Stimulated activated CD4-positive, alpha-beta T cell treated with anti-CD3 and anti-CD28 coated beads, Interleukin-1b, Interleukin-23, amount 100 ng/mL, for 1 hour (primary cell): ENCODE measurements at places on chromosomes 5 and 9.

GRCh38 chr5:1542781-1543180 lies 19.0 kb upstream of the LPCAT1 start:
- DNase-seq, result no peak

GRCh38 chr5:82673057-82673809 lies 395.1 kb upstream of the RPS23 start:
- DNase-seq, result no peak

DNA sequence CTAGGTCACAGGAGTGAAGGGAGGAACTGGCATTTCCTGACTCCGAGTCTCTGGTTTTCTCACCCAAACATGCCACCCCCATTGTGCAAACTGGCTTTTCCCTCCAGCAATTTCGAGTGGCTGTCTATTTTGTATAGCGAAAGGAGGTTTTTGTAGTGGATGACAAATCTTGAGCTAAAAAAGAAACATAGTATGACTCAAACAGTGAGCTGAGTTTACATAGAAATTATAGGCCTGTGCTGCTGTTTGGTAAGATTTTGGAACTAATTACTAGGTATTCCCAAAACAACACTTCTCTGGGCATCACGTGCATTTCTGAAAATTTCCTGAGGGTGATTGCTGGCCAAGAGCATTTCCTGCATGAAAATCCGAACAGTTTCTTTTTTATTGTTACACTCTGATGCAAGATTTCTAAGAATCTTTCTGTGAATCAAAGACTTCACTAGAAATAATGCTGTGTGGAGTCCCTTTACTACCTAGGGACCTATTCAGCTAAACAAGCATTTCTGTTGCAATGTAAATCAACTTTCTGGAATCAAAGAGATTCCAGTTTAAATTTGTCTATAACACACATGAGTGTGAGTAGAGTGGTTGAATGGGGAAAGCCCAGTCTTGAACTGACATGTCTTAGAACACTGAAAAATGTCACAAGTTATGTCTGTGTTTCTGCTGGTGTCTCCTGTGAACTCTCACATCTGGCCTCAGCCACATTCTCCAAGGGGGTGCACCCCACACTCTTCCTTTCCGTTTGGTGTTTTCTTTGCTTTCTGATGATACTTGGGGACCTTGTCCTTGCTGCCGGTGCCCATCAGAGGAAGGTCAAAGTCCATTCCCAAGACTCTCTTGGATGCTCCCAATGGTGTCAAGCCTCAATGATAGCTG lies 33.3 kb upstream of the DAPK1 start:
- no peak for DNase-seq

DNA sequence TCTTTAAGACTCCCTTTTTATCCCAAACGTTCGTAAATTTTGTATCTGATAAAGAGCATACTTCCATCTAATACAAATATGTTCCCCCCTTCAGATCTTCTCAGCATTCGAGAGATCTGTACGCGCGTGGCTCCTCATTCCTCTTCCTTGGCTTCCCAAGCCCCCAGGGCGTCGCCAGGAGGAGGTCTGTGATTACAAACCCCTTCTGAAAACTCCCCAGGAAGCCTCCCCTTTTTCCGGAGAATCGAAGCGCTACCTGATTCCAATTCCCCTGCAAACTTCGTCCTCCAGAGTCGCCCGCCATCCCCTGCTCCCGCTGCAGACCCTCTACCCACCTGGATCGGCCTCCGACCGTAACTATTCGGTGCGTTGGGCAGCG lies 19.9 kb downstream of the CDKN2A start:
- no peak for DNase-seq

DNA sequence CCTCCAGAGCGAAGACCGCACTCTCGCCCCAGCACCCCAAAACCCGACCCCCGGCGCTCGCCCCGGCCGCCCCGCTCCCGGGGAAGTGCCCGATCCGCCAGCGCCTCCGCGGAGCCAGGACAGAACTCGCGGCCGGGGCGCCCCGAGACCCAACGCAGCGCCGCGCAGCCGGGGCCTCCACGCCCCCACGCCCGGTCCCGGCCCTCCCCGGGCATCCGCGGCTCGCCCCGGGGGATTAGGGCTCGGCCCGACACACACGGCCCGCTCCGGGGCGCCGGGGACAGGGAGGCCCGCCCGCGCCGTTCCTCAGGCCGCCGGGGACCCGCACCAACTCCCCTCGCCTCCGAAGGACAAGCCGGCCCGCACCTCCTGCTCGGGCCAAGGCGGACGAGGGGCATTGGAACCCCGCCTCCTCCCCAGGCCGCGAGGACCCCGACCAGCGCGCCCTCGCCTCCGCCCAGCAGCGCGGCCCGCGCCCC lies 544 bp downstream of the FNBP1 start:
- DNase-seq, result no peak

DNA sequence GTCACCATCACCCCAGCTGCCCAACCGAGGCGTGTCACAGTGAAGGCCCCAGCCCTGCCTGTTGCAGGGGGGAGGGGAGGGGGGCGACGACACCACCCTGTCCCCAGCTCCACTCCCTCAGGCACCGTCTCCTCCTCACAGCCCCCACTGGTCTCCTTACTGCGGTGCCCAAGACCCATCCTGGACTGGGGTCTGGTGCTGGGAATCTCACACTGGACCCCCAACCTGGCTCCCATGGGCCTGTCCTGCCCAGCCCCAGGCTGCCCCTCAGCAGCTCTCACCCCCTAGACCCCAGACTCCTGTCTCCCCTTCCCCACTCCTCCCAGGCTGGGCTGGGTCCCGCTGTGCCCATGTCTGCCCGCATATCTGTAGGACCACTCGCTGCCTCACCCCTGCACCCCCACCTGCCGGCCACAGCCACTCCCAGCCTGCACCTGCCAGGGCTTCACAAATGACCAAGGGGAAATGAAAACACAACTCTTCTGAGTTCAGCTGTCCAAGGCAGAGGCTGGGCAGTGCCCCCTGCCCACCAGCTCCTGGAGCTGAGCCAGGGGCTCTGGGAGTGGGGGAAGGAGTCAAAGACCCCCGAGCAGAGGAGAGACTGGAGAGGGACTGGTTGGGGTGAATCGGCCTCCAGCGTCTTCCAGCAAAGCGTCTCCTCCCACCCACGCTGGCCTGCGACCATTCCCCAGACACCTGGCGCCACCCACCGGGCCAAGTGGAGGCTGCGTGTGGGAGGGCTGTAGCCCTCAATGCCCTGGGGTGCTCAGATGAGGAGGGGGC lies 32.6 kb upstream of the EGFL7 start:
- DNase-seq, result peak; percentile 27

GRCh38 chr5:71703941-71704340 lies 15.1 kb upstream of the CARTPT start:
- no peak for DNase-seq

- DNase-seq, result no peak
These were observed 2.3 kb downstream of the P4HA2 start for GRCh38 chr5:132225165-132226032.

- DNase-seq, result no peak
These were observed 116.4 kb downstream of the TTLL11 start for GRCh38 chr9:121976751-121977150.

- DNase-seq, result no peak
These were observed 44.8 kb downstream of the PHF2 start for GRCh38 chr9:93620881-93621820.

- DNase-seq, result no peak
These were observed 2.7 kb upstream of the IRX4 start for GRCh38 chr5:1885404-1885755.

- no peak for DNase-seq
These were observed 336.4 kb downstream of the ARL15 start for GRCh38 chr5:53974021-53974420.

DNA sequence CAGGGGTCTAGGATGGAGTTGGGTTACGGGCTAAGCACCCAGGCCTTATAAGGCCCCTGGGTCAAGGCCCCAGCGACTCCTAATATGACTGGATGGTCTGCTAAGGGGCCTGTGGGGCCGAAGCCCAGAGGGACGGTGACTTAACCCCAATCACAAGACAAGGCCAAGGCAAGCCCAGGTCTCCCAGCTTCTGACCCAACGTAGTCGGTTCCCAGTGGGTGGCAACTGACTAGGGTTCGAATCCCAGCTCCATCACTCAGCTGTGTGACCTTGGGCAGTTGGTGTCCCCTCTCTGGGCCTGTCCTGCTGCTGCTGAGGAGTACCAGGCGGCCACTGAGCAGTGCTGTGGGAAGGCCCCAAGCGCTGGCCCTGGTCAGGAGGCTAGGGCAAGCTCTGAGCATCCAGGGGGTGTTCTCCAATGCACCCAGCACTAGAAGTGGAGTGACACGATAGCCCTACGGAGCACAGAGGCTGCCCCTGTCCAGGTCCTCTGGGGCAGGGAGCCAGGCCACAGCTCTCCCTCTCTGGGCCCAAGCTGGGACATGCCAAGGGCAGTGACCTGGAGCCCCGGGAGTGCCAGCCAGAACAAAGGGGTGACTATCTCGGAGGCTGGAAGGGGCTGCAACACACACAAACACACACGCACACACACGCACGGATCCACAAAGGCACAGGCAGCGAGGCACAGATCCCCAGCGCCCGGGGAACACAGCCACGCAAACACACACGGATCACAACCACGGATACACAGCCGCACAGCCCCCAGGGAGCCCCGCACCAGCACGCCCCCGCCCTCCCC lies 512 bp downstream of the AK1 start:
- DNase-seq, result no peak

- no peak for DNase-seq
These were observed at the start of gene EPB41L4A for GRCh38 chr5:112419164-112419985. EPB41L4A (minus strand) TSS chr5:112419277; CDS start chr5:112419039, 238 bp downstream.

GRCh38 chr5:76175821-76176403 lies 92.7 kb downstream of the SV2C start:
- no peak for DNase-seq

DNA sequence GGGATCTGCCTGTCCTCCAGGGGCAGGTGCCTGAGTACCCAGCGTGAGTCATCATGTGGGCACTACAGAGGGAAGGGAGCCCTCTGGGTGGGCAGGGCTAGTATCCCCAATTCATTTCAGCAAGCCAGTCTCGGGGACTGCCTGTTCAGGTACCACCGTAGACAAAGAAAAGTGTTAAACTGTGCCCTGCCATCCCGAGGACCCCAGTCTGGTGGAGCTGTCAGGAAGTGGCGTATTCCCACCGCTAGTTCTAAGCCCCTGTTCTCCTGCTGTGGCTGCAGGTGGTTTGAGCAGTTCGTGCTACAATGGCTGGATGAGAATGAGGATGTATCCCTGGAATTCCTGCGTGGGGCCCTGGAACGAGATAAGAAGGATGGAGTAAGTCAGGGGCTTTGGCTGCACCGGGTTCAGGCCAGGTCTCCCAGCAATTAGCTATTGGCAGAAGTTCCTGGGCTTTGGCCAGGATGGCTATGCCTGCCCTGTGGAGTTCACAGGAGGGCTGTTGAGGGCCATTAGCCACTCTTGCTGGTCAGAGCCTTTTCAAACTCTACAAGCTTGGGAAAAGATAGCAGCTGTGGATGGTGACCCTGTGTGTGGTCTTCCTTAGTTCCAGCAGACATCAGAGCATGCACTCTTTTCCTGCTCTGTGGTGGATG lies 93.2 kb upstream of the RUSC2 start:
- no peak for DNase-seq

GRCh38 chr5:74064225-74064624 lies 438.2 kb downstream of the ARHGEF28 start:
- no peak for DNase-seq

DNA sequence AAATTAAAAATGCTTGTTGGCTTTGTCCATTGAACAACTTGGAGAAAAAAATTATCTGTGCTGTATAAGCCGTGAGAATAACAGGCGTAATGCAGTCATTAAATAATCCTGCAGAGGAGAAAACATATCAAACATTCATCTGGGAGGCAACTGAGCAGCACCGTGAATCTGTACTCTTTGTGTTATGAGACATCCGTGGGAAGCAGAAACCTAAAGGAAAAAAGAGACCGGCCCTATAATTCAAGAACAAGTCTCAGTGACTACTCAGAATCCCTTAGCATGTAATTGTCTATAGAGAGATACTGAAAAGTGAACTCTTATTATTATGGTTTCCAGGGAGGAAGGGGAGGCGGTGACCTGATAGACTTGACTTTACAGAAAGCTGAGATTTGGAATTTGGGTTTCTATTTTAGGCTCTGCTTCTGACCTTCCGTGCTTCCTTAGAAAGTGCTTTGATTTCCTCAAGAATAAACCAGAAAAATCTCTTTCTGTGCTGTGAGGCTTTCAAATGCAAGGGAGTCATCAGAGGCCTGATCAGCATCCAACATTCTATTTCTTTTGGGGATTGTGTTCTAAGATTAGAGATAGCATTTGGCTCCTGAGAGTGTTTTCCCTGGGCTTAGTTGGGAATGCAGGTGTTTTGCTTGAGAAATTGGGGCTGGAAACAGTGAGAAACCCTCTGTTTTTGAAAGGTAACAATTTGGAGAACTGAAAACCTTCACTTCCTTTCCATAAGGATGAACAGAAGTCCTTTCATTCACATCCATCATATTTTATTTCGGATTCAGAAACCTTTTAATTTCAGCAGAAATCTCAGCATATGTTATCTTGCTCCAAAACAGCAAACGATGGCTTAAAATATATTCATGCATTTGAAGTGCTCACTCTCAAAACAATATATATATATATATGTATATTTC lies 296.7 kb downstream of the CSNK1G3 start:
- DNase-seq, result no peak

- no peak for DNase-seq
These were observed 27.0 kb downstream of the ERAP2 start for GRCh38 chr5:96903300-96903699.

DNA sequence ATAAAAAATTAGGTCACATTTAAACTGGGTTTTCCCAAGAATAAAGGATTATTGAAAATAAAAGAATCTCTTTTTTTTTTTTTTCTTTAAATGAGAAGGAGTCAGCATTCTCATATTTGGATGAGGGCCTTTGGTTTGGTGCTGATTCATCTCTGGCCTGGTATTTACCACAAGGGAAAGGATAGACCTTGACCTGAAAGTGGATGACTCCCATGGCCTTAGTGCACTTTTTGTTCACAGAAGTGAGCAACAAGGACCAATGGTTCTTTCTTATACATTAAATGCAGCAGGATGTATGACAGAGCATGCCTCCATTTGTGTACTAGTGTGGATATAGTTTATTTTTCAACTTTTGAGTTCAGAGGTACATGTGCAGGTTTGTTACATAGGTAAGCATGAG lies 6.9 kb downstream of the YTHDC2 start:
- no peak for DNase-seq
